ENCODE measurements at places on chromosomes 5 and 9.

DNA sequence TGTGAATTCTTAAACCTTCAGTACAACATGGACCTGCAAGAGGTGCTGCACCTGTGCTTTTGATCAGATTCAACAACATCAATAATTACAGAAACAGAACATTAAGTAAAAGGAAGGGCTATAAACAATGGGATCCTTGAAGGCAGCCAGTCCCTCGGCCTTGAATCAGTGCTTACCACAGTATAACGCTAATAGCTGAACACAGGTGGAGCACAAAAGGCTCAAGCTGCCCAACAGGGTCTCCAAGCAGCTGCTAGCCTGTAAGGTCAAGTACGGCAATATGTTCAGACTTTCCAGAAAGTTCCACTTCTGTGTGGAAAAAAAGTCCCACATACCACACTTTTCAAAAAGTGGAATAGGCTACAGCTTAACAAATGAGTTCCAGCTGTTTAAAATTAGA is 61.9 kb upstream of the ITGA1 start:
- no peak for DNase-seq

DNA sequence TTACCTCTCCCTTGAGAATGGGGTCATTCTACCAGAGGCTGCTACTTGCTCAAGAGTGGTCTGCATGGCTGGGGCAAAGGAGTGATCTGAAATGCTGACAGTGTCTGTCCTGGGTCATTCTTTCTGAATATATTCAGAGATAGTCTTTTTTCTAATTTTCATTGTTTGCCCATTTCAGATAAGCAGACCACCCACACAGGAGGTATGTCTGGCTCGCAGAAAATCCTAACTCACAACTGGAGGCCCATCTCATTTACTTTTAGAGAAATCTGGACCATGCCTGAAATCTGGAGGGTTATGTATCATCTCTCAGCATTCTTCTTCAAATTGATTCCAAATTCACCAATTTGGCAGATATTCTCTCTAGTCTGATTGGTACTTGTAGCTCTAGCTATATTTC is 227.6 kb downstream of the SEC61B start:
- DNase-seq = no peak

GRCh38 chr5:98416541-98416940 is 356.9 kb upstream of the RGMB start:
- DNase-seq = no peak

DNA sequence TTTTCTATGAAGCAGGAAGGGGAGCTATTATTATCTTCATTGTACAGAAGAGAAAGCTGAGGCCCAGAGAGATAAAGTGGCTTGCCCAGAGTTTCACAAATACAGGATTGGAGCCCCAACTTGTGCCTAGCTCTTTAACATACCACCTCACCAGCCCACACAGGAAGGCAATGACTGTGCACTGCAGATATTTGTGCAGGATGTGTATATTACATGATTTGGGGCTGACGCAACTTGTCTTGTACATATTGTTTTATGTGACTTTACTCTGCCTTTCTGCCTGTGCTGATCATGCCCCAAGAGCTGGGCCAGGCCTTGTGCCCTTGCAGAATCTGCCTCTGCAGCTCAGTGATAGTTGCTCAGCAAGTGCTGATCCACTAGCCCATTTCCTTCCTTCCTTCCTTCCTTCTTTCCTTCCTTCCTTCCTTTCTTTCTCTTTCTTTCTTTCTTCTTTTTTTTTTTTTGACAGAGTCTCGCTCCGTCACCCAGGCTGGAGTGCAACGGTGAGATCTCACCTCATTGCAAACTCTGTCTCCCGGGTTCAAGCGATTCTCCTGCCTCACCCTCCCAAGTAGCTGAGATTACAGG is 106.6 kb upstream of the TBCA start:
- DNase-seq = no peak

Data from NCI-H1048 (cell line).